ENCODE measurements at places on chromosomes 4 and X.

DNA sequence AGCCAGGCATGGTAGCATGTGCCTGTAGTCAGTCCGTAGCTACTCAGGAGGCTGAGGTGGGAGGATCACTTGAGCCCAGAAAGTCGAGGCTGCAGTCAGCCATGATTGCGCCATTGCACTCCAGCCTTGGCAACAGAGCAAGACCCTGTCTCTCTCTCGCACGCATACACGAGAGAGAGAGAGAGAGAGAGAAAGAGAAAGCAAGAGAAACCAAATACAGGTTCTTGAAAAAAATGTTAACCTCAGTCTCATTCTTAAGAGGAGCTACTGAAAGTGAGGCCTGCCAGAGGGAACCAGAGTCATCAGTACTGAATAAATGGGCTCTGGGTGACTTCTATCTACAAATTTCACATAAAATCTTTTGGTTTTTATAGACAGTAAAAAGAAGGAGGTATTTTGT, 42.9 kb downstream of the KIAA0232 start:
- DNase-seq = no peak

- DNase-seq = no peak
These were observed 1671.6 kb upstream of the TENM3 start for GRCh38 chr4:180571516-180572055.

DNA sequence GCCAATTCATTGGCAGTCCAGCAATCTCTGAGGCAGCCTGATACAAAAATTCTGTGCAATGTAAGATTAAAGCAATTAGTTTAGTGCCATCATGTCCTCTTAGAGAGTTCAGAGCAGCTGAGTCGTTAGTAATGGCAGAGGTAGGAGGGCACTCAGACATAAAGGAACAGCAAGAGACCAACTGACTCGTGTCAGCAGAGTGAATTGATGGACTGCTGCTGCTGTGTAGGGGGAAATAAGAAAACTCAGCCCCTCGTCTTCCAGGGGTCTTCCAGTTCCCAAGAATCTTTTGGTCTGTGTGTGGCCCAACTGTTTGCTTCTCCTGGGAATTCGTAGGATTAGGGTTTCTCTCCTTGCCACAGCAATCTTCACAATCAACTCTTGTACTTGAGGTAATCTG, 100.9 kb downstream of the TTC29 start:
- DNase-seq = no peak

DNA sequence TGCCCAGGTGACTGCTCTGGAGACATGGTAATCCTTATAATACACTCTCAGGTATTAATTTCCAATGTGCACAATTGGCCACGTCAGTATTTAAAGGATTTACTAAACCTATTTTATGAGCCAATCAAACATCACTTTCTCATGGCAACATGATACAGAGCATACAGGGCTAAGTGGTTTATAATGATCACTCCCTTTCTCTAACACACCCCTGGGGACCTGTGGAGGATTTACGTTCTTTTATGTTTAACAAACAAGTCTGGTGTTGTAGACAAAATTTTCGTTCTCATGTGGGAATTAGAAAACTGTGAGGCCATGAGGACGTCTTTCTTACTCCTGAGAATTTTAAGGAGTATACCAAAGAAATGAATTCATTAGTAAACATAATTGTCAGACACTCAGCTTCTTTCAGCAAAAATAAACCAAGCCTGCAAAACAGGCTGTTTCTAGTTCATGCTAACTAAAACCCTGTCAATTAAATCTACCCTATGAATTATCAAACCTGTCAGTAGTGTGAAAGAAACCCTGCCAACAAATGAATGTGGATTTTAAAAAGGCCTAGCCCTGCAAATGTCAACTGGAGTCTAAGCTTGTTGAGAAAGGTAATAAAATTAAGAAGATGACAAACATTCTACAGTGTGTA, 155.8 kb downstream of the PDGFC start:
- no peak for DNase-seq

- DNase-seq = no peak
These were observed 55.9 kb downstream of the EIF4E start for GRCh38 chr4:98873059-98873458.

- no peak for DNase-seq
These were observed 53.8 kb downstream of the TMEM150C start for GRCh38 chr4:82508011-82508410.

GRCh38 chrX:151004085-151004484, 20.9 kb downstream of the HMGB3 start:
- DNase-seq = no peak

GRCh38 chr4:144646523-144647094, 653 bp downstream of the HHIP start:
- no peak for DNase-seq

DNA sequence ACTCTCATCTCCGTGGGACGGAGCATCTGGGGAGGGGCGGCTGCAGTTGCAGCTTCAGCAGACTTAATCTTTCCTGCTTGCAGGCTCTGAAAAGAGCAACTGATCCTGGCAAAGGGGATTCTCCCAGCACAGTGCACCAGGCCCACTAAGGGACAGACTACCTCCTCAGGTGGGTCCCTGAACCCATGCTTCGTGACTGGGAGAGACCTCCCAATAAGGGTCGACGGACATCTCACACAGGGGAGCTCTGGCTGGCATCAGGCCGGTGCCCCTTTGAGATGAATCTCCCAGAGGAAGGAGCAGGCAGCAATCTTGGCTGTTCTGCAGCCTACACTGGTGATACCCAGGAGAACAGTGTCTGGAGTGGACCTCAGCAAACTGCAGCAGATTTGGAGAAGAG, 303.3 kb upstream of the FGF16 start:
- no peak for DNase-seq

DNA sequence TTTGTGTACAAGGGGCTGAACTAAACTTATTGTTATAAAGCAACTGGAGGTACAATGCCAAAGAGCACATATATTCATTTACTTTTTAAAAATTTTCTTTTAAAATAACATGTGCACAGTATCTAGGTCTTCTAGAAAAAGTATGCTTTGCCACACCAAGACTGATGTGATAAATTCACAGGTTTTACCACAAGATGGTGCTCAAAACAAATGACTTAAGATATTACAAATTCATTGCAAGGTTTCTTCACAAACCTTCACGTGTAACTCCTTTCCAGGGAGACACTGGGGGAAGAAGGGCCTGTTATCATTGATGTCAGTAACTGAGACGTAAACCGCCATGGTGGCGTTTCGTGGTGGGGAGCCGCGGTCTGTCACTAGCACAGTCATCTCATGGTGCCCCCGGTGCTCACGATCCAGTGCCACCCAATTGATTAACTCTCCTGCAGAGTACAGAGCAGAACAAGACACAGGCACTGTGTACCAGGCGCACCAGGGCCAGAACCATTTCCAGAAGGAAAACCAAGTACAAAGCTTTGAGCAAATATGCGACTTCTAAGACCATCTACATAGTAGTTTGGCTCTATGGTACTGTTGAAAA, 162.2 kb downstream of the DCHS2 start:
- no peak for DNase-seq

DNA sequence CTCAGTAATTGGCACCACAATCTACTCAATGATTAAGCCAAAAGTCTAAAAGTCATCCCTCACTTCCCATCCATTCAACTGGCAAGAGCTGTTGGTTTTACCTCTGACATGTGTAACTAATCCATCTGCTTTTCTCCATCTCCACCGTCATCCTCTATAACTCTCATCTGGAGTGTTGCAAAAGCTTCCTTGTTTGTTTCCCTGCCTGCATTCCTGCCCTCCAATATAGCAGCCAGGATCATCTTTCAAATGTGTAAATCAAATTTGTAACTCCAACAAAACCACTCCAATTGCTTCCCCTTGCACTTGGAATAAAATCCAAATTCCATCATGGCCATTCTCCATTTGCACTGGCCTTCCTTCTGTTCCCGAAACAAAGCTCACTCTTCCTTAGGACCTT, 4.3 kb upstream of the PLAC8 start:
- no peak for DNase-seq

Data from stimulated activated CD8-positive, alpha-beta memory T cell treated with anti-CD3 and anti-CD28 coated beads, Interleukin-4, amount 100 ng/mL, for 4 hours (primary cell).